ENCODE measurements at places on chromosomes 4 and X.

- DNase-seq: no peak
Observed at GRCh38 chr4:145521282-145521681, 39.6 kb downstream of the SMAD1 start.

GRCh38 chrX:154051201-154051810 is 31.6 kb upstream of the IRAK1 start:
- DNase-seq: peak; percentile 59

GRCh38 chrX:54794028-54794427 is 4.0 kb downstream of the ITIH6 start:
- DNase-seq: no peak

DNA sequence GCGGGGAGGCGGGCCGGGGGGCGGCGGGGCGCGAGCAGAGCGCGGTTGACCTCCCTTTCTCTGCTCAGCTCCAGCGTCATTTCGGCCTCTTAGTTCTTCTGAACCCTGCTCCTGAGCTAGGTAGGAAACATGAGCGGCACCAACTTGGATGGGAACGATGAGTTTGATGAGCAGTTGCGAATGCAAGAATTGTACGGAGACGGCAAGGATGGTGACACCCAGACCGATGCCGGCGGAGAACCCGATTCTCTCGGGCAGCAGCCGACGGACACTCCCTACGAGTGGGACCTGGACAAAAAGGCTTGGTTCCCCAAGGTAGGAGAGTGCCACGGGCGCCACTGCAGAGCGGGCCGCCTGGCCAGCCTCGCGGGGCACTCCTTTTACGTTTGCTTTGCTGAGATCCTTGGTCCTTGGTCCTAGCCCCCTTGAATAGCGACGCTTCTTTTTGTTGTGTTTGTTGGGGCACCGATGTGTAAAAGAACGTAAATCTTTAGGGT is at the start of gene HTATSF1:
Gene HTATSF1, plus strand, starts transcription at position 37 of the 497 bp plus-strand sequence. Its CDS starts 93 bp downstream, at position 130.
- DNase-seq: peak; percentile 3

GRCh38 chr4:36502350-36502749 is 220.9 kb downstream of the DTHD1 start:
- no peak for DNase-seq

- DNase-seq: no peak
Observed at GRCh38 chr4:43233321-43233720, 340.8 kb downstream of the GRXCR1 start.

DNA sequence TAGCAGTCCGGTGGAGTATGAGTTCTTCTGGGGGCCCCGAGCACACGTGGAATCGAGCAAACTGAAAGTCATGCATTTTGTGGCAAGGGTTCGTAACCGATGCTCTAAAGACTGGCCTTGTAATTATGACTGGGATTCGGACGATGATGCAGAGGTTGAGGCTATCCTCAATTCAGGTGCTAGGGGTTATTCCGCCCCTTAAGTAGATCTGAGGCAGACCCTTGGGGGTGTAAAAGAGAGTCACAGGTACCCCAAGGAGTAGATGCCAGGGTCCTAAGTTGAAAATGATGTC is 852 bp downstream of the MAGEH1 start:
- DNase-seq: no peak

GRCh38 chrX:40439625-40440532 is 140.9 kb upstream of the ATP6AP2 start:
- no peak for DNase-seq

All from endothelial cell (in vitro differentiated cells).